ENCODE measurements at places on chromosomes 6 and 20.

- no peak for DNase-seq
Observed at GRCh38 chr6:121967631-121968030, 431.8 kb upstream of the HSF2 start.

DNA sequence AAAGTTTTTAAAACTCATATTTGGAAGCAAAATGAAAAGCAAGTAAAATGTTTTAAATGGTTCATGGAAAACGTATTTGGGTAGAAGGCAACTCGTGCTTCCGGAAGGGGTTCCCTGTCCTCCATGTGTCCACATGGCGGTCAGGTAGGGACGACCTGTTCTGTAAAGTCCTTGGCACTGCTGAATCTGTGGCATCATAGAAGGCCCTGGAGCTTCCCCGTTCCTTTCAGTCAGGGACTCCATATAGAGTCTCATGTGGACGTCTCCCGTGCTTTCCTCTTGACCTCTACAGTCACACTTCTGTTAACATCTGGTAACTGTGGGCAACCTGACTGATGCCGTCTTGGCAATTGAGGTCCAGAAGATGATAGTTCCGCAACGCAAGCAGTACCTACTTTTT is 11.4 kb downstream of the DYNLT1 start:
- no peak for DNase-seq

GRCh38 chr6:39251406-39251805 is 22.1 kb upstream of the KCNK5 start:
- DNase-seq: no peak

- no peak for DNase-seq
Observed at GRCh38 chr6:81515562-81516453, 236.7 kb downstream of the TENT5A start.

DNA sequence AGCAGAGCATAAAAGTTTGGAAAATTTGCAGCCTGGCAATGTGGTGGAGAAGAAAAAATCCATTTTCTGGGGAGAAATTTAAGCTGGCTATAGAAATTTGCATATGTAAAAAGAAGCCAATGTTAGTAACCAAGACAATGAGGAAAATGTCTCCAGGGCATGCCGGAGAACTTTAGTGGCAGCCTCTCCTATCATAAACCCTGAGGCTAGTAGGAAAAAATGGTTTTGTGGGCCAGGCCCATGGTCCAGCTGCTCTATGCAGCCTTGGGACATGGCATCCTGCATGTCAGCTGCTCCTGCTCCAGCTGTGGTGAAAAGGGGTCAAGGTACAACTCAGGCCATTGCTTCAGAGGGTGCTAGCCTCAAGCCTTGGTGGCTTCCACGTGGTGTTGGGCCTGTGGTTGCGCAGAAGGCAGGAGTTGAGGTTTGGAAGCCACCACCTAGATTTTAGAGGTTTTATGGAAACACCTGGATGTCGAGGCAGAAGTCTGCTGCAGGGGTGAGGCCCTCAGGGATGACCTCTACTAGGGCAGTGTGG is 101.8 kb upstream of the SYNCRIP start:
- no peak for DNase-seq
